Kidney tubule cell (primary cell): ENCODE measurements at places on chromosomes 13 and 19.

DNA sequence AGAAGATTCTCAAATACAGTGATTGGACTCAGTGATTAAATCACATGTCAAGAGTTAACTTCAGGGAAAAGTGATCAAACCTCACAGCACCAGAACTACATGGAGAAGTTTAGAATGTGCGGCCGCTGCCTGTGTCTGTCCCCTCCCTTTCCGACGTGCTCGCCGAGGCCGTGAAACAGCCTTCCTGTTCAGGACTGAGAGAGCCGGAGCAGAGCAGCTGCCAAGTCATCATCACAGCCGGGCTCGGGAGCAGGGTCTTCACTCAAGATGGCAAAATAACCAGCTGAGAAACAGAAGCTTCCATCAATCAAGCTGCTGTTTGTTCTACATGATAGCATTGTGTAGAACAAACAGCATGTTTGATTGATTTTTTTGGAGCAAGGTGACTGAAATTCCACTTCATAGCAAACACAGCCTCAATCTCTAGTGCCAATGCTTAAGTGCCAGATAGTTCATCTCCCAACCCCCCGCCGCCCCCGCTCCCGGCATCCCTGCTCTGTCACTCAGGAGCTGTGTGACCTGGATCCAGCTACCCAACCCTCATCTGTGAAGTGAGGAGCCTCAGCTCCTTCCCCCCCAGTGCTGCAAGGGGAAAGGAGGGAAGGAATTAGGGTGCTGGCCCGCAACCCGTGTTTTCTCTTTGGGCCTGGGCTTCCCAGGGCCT is 70.6 kb downstream of the HSPH1 start:
- no peak for DNase-seq

- peak; percentile 88 for DNase-seq
Observed at GRCh38 chr13:101523154-101524131, 71.0 kb downstream of the ITGBL1 start.

GRCh38 chr19:21483589-21484170 is 21.7 kb upstream of the ZNF429 start:
- peak; percentile 18 for DNase-seq

- DNase-seq = no peak
Observed at GRCh38 chr13:109783815-109784589, 2.4 kb downstream of the IRS2 start.

- DNase-seq = no peak
Observed at GRCh38 chr19:43337737-43338136, 15.7 kb upstream of the CD177 start.

GRCh38 chr13:76863022-76863421 is 23.2 kb downstream of the KCTD12 start:
- no peak for DNase-seq

- DNase-seq = no peak
Observed at GRCh38 chr19:46533078-46533620, 37.5 kb upstream of the PNMA8B start.

DNA sequence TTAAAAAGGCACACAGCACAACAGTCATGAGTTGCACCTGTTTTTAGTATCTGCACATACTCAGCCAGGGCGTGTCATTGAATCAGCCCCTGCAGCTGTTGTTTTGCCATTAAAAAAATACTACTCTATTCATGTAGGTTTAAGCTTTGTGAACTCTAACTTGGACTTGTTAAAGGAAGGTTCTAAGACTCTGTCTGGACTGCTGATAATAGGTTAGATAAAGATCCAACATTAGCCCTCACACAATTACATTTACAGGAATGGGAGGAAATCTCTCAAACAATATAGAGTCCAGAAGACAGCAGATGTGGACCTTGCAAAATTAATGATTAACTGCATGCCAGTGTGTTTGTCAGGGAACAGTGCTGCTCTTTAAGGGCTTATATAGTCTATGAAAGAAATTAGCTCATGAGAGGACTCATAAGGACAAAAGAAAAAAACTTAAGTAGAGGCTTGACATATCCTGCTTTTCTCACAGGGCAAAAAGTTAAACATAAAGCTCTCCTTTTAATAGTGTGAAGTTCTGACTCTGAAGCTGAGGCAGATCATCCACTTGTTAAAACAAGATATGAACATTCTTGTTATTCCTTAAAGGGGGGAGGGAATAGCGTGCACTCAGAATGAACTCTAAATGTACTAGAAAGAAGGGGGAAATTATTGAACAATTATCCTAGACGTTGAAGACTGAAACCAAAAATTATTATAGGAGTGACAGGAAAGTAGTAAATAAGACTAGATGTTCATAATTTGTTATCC is 243.6 kb downstream of the NDFIP2 start:
- peak; percentile 83 for DNase-seq

GRCh38 chr19:42467183-42467760 is 24.5 kb upstream of the CXCL17 start:
- DNase-seq = no peak

DNA sequence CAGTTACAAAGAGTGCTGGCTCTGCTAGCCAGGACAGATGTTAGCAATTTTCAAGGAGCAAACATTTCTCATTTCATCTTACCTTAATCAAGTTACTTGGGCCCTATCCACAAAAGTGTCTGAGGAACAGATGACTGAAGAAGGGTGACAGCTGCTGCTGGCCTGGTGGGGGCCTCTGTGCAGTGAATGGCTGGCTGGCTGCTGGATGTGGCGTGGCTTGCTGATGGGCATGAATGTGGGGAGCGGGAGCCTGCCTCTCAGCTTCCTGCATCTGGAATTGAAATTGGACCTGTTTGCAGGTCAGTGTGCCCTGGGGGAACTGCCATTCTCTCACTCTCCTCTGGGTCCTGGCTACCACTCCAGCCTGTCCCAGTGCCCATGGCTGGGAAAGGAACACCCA is 94.7 kb downstream of the RGCC start:
- no peak for DNase-seq

DNA sequence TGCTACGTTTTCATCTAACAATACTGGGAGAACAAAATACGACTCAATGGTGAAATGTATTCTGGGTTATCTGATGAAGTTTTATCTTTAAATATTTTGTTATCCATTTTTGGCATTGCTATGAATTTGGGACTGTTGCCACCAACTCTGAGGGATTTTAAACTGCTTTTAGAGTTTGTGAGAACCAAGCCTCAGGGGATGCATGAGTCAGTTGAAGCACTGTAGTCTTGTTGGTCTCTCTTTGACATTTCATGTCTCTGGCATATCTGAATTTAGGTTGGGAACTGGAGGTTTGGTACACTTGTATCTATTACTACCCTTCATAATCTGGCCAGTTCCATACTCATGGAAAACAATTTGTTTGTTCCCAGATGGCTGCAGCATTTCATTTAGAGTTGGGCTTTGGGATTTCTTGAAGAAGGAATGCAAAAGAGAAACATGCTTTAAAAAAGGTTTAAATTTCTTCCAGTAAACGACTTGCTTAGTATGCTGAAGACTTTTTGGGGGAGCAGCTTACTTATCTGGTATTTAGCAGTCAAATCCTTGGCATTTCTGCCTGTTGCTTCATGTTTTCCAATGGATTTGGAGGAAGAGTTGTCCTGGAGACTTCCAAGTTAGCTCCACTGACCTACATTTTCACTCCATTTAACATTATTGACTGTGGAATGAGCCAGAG is 28.9 kb downstream of the ARHGEF7 start:
- DNase-seq = no peak

DNA sequence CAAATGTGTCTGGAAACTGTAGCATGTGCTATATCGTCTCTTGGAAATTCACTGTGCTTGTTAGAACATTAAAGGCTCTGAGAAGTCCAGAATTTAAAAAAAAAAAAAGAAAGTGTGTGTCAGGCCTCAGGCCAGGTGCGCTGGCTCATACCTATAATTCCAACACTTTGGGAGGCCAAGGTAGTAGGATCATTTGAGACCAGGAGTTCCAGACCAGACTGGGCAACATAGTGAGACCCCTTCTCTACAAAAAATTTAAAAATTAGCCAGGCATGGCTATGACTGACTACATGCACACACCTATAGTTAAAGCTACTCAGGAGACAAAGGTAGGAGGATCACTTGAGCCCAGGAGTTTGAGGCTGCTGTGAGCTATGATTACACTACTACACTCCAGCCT is 4.9 kb downstream of the HNRNPUL1 start:
- no peak for DNase-seq

DNA sequence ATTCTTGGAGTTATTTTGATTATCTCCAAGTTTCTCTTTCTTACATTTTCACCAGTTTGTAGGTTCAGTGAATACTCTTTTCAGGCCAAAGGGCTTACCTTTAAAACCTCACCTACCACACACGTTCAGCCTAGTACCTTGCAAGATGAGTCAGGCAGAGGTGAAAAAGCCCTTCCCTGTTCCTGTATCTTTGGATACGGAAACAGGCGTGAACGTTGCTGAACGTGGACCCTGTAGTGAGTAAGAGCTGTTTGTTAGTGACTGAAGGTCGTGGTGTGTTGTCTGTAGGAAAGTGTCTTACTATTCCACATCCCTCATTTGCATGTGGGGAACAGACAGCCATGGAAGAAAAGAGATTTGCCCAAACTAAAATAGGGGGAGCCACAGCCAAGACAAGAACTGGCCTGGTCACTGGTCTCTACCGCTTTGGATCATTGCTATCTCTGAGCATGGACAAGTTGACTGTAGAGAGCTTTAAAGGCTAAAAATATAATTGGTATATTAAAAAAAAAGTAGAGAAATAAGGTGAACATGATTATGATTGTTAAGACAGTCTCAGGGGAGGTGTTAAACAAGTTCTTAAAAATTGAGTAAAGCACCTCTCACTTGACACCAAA is 3.5 kb downstream of the CEBPG start:
- DNase-seq = peak; percentile 75

GRCh38 chr13:94825507-94825906 is 113.2 kb upstream of the SOX21 start:
- DNase-seq = no peak

GRCh38 chr19:28542394-28543243 is 670.3 kb downstream of the UQCRFS1 start:
- no peak for DNase-seq

GRCh38 chr13:30463787-30464495 is 1.8 kb downstream of the HMGB1 start:
- peak; percentile 71 for DNase-seq

DNA sequence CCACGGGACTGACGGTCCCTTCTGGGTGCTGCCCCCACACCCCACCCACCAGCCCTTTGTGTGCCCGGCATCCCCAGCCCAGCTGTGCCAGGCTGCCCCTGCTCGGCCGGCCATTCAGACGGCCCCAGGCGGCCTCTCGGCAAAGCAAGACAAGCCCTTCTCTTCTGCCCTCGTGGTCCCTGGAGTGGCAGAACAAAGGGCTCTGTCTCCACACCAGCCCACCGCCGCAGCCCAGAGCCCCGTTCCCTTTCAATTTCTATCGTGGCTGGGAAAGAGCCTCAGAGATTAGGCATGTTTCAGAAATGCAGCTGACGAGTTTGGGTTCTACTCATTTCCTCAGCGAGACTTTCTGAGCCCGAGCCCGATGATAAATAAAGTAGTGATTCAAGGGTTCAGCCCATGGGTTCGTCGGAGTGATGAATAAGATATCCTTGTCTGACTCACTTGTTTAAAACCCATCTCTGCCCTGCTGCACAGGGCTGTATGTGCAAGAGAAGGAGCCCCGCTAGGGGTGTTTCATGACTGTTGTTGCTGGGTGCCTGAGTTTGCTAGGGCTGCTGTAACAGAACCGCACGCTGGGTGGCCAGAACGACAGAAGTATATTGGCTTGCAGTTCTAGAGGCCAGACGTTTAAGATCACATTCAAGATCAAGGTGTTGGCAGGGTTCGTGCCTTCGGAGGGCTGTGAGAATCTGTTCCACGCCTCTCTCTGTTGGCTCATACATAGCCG is 4.3 kb downstream of the MYO9B start:
- DNase-seq = peak; percentile 98

DNA sequence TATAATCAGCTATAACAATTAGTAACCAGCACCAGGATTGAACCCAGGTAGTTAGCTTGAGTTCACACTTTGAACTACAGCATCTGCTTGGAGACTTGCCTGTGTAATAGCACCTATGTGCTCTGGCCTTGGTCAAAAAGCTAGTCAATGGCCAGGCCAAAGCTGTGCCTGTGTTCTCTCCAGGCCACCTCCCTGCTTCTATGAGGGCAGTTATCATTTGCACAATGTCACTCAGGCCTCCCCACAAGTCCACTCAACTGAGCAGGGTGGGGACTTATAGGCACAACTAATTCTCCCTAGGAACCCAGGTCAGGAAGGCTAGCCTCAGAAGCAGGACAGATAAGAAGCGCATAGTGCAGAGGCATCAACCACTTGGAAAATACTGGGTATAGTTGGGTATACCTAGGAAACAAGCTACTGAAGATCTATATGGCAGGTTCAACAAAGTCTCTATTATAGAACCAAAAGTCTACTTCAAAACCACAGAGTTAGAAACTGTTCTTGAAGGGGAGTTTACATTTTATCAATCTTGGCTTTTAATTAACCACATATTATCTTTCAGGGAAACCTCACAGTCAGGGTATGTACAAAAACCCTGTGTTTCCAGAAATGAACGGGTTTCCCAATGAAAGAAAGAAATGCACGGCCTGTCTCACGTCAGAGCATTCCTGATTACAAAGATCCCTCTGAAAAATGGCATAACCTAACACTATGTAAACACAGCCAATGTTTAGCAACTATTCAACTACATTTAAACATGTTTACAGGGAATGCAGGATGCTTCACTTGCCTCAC is 140.9 kb downstream of the ABCC4 start:
- DNase-seq = no peak

DNA sequence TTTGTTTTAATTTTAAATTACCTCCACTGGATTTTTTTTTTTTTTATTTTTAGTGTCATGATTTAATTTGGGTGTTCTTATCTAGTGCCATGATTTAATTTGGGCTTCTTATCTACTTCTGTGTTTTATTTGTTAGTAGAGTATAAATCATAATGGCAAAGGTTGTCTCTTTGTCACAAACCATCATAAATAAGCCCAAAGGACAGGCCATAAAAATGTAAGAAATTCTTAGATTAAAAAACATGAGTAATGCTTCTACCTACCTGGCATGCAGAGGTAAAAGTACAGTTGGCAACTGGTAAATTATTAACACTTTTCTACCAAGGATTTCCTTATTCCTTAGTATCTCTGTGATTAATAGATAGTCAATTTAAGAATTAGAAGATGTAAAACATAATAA is 55.2 kb downstream of the ERCC5 start:
- DNase-seq = peak; percentile 77

DNA sequence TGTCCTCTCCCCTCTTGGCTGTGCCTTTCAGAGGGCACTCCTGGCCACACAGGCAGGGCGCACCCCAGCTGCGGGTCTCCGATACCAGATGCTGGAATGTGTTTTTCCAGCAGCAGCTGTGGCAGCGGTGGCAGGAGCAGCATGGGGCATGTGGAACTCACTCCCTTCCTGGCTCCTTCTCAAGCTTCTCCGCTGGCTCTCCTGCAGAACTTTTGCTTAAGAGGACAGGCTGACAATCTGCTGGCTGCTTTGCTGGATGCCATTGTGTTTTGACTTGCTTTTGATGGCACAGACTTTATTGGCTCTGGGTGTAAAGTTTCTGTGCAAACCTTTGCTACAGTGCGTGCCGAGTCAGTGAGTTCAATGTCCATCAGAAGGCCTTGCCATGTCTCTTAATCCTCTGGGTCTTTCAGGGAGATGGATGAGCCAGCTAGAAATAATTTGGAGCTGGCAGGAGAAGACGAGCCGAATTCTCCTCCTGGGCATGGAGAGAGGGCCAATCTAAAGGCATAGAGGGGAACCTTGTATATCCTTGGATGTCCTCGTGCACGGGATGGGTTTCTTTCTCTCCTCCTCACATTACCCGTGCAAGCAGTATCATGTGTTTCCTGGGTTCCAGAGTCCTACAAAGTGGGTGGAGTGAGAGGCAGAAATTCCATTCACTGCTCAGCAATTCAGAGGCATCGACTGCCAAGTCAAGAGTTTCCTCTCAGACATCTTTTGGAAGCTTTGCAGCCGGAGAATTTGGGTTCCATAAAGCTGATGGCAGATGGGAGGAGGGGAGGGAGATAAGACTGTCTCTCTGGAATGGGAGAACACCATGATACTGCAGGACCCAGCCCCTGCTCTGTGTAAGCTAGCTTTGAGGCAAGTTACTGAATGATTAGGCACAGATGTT is 231.2 kb downstream of the FGF9 start:
- no peak for DNase-seq
